Left ventricle myocardium superior (tissue), 1 donor: ENCODE measurements at places on chromosomes 11 and 22. TPM values are rescaled to one million over a fixed set of nuclear protein-coding genes. Genes with fewer than 3 reads are reported as not detected.

The KCNQ1 gene
- total RNA-seq, result 49.7 TPM

The MEN1 gene
- 9.1 TPM for total RNA-seq

The LUZP2 gene
- total RNA-seq, result not detected

DNA sequence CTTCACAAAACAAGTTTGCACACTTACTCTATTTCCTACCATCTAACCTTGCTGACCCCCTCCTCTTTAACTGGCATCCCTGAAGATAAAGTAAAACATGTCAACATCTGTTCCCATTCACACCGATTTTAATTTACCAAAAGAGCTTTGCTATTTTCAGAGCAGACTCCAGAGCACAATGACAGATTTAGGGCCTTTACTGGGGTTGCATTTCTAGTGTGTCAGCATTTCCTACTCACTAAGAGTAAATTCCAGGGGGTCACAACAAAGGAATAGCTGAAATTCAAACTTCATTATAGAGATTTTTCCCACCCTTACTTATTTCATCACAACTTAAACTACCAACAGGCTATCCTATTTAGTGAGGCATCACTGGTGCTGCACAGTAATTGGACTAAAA is 60.8 kb downstream of the SOX6 start:
- no peak for DNase-seq

DNA sequence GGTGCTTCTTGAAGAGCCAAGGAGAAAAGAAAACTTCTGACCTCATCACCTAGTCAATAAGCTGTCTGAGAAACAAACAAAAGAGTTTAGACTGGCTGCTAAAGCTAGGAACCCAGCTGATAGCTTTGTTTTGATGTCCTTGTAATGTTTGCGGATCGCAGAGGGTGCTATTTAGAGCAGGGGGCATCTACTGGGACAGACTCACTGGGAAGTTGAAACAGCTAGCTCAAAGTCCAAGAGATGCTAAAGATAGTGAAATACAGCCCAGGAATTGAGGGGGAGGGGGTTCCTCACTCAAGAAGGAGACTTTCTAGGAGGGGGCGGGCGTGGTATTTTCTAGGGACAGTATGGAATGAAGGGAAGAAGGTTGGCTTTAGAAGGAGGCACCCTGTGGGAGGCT is 18.9 kb downstream of the ZBTB16 start:
- DNase-seq, result no peak
